ENCODE measurements at places on chromosomes 2 and 18. TPM values are rescaled to one million over a fixed set of nuclear protein-coding genes. Genes with fewer than 3 reads are reported as not detected.

- DNase-seq = no peak
These were observed 85.0 kb downstream of the TANC1 start for GRCh38 chr2:159053161-159054031.

DNA sequence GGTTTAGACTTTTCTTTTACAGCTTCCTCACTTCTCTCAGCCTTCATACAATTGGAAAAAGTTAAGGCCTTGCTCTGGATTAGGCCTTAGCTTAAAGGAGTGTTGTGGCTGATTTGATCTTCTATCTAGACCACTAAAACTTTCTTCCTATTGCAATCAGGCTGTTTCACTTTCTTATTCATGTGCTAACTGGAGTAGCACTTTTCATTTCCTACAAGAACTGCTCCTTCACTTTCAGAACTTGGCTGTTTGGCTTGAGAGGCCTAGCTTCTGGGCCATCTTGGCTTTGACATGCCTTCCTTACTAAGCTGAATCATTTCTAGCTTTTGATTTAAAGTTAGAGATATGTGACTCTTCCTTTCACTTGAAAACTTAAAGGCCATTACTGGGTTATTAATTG lies 114.3 kb downstream of the ARHGEF4 start:
- no peak for DNase-seq

GRCh38 chr2:27802547-27802946 lies 31.0 kb downstream of the MRPL33 start:
- no peak for DNase-seq

DNA sequence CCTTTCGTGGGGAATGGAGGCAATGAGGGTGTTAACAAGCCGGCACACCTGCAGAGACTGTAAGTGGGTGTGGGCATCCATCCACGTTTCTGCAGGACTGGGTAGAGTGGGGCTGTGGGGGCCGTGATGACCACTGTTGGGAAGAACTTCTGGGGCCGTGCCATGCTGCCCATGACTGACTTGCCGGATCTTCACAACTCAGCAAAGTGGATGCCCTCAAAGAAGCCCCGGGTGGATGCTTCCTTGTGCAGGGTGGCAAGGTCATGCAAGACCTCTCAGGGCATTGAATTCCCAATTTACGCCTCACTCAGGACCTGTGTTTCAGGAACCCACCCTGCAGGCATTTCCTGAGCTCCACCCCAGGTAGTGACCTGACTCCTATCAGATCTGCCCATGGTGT lies 143.5 kb upstream of the TPO start:
- DNase-seq = no peak

GRCh38 chr2:234596696-234597575 lies 100.1 kb upstream of the ARL4C start:
- no peak for DNase-seq

The MYO3B gene
- 0.95 TPM for total RNA-seq

DNA sequence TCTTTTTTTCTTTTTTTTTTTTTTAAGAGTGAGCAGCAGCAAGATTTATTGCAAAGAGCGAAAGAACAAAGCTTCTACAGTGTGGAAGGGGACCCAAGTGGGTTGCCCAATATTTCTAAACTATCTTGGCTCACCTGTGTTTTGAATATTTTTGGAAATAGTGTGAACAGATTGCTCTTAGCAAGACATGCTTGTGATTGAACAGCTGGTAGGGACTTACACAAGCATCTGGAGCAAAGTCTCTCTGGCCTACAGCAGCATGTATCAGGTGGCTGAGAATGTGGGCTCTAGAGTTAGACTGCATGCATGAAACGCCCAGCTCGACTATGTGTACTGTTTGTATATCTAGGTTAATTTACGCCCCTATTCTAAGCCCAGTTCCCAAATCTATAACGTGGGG lies 40.3 kb upstream of the FBXO11 start:
- DNase-seq = no peak

DNA sequence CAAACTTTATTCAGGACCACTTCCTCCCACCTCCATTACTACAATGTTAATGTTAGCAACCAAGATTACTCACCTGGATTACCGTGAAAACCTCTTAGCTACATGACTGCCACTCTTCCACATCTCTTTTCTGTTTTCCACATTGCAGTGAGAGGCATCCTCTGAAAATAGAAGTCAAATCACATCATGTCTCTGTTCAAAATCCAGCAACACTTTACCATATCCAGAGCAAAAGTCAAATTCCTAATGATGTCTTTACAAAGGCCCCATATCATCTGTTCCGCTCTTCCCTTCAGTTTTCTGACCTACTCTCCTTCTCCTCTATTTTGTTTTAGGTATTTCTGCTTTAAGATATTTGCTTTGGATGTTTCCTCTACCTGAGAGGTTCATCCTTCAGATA lies 37.5 kb upstream of the DSG1 start:
- DNase-seq = no peak

- DNase-seq = no peak
These were observed 1231.7 kb upstream of the ZEB2 start for GRCh38 chr2:145751629-145752028.

- no peak for DNase-seq
These were observed 74.7 kb downstream of the TNFRSF11A start for GRCh38 chr18:62399781-62400308.

DNA sequence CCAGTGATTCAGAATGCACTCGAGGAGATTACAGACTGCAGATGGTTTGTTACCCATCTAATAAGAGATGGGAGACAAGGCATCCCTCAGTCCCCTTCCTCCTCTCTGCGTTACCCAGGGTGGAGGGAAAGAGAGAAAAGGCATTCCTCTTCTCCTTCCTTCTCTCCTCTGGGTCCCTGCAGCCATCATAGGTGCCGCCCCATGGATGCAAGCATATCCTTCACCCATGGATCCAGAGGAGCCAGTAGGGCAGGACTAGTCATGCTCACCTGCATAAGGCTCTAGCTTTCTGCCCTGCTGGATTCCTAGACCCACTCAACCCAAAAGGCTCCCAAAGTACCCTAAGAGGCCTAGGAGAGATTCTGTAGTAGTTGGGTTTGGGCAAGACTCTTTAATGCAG lies 20.4 kb downstream of the CMPK2 start:
- peak; percentile 70 for DNase-seq
